Upper lobe of left lung (tissue), 6 donors: ENCODE measurements at places on chromosomes 4 and X. TPM values are rescaled to one million over a fixed set of nuclear protein-coding genes. Genes with fewer than 3 reads are reported as not detected.
A peak's percentile ranks its signal among the peaks of the same experiment; 100 is the strongest.

CFP gene
- total RNA-seq = 40.6 TPM

RAB33A gene
- total RNA-seq = 1.1 TPM

NOX1 gene
- not detected for total RNA-seq

KIF4A gene
- 1.4 TPM for total RNA-seq

DNA sequence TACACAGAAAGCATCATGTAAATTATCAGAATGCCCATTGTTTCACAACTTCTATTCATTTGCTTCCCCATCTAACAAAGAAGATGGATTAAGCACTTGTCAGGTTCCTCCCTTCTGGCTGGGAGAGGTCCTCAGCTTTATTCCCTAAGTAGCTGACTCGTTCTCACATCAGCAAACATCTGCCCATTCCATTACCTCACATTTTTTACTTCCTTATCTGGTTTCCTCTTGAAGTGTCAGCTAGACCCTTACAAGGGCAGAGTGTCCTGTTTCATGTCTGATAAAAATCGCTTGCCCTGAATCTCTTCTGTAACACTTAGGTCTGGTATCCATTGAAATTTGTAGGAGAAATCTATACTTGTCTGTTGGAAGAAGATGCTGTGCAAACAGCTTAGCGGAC is 34.7 kb downstream of the TMPRSS11A start:
- no peak for DNase-seq
- no peak overlapping the region for H3K4me3 ChIP-seq
- no peak overlapping the region for H3K27ac ChIP-seq

- H3K4me3 ChIP-seq = no peak overlapping the region
- H3K27me3 ChIP-seq = no peaks in the 10 kb centered on the region
- H3K27ac ChIP-seq = no peak overlapping the region
- peak; percentile 13 for DNase-seq
These were observed 38.4 kb downstream of the PSAPL1 start for GRCh38 chr4:7396186-7396910.

CYP2U1 gene
- 6.4 TPM for total RNA-seq
